Activated T-cell treated with anti-CD3 and anti-CD28 coated beads, Interleukin-2, amount 50 U/mL, for 48 hours (primary cell): ENCODE measurements at places on chromosomes 12 and 14.
A peak's percentile ranks its signal among the peaks of the same experiment; 100 is the strongest.

DNA sequence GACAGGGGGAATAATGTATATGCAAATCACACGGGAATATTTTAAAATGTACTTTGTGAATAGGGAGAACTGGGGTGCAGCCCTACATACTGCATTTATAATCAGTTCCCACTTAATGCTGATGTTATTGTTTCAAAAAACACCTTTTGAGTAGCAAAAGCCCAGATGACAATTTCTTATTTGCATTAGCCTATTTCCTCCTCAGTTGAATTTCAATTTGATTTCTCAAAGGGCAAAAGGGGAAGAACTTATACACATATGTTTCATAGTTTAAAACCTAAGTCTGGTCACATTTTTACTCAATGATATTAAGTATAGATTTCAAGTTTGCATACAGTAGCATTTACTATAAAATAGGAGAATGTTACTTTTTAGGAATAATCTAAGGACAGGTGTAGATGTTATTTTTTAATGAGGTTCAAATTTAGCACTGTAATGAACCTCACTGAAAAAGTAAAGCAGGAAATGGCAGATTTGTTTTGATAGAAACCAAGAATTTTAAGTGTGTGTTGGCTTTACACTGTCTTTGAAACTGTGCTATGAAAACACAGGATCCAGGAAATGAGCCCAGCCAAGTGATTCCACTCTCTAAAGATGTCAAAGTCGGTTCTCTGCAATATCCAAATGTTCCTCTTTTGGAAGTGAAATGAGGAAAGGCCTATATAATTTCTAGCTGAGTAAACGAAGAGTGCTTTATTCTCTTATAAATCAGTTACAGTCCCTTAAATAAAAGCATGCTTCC, 367.4 kb downstream of the BTG1 start:
- DNase-seq = no peak

GRCh38 chr14:71650187-71650755, 282.0 kb upstream of the RGS6 start:
- DNase-seq = no peak

- peak; percentile 64 for DNase-seq
Measured at GRCh38 chr12:128810182-128811127, 13.3 kb downstream of the SLC15A4 start.

DNA sequence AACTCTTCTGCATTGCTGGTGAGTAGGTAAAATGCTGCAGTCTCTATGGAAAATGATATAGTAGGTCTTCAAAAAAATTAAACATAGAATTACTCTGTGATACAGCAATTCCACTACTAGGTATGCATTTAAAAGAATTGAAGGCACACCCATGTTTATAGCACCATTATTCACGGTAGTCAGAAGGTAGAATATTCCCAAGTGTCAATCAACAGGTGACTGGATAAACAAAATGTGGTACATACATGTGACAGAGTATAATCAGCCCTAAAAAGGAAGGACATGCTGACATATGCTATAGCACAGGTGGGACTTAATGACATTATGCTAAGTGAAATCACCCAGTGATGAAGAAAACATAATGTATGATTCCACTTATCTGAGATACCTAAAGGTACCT, 123.3 kb downstream of the CCER1 start:
- DNase-seq = no peak

DNA sequence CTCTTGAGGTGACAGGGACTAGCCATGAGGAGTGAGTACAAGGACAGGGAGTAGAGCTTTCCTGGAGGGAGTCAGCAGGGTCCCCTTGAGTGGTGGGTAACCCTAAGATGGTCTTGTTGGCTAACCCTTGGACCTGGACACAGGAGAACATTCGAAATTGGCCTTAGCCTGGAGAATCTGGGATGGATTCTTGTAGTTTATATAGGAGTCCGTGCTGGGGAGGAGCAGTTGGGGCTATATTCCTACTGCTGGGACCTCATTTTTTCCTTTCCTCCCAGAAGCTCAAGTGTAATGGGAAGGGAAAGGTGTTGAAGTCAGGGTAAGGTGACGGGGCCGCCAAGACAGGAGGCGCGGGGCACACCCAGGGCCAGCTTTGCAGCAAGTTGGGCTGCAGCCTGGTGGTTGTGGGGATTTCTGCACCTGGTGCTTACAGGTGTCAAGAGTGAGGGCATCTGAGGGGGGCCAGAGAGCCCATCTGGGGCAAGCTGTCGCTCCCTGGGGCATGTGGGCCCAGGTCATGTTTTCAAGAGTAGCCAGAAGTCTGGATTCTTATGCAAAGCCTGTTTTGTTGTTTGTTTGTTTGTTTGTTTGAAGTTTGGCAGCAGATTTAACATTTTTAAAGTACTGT, 5.1 kb downstream of the BCL7A start:
- DNase-seq = no peak

GRCh38 chr14:70033116-70033515, 153.9 kb downstream of the SMOC1 start:
- no peak for DNase-seq

DNA sequence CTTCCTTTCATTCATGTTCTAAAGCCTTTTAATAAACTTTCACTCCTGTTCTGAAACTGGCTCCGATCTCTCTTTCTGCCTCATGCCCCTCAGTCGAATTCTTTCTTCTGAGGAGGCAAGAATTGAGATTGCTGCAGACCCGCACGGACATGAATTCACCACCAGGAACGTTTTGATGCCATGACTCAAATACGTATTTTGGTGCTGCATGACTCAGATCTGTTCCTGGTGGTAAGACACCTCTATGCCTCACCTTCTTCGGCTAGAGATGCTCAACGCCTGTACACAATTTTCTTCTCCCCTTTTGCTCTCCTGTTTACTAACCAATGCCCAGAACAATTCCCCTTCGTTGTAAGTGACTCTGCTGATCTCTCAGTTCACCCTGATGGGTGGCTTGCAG, 52.0 kb upstream of the RIMBP2 start:
- no peak for DNase-seq

DNA sequence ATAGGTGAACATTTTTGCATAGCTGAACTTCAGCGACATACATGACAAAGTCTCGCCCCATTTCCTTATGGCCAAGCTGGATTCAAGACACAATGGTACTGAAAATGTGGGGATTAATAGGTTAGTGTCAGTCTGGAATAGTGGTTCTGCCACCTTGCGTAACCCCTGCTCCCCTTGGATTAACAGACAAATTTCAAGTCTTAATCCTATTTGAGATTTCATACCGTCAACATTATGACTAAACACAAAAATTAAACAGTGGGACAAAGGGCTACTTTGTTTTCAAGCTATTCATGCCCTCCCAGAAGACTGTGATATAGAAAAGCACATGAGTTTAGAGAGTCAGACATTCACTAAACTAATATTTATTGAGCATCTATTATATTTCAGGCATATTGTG, 138.9 kb upstream of the HIF1A start:
- DNase-seq = no peak

DNA sequence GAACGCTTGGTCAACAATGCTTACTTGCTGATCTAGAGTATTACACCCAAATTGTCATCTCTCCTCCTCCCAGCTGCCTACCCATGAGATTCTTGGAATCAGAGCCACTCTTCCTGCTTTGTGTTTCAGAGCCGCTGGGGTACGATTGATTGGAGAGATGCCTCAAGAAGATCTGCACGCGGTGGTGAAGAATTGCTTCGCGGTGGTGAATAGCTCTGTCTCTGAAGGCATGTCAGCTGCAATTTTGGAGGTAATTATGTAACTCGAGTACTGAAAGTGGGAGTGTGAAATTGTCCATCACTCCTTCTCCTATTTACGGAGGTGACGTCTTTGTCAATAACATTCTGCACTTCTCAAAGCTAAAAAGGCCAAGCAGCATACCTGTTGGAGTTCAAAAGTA, 93.9 kb downstream of the GLT1D1 start:
- no peak for DNase-seq

- DNase-seq = peak; percentile 91
Measured at GRCh38 chr14:50003213-50004021, 110.5 kb downstream of the ARF6 start.

DNA sequence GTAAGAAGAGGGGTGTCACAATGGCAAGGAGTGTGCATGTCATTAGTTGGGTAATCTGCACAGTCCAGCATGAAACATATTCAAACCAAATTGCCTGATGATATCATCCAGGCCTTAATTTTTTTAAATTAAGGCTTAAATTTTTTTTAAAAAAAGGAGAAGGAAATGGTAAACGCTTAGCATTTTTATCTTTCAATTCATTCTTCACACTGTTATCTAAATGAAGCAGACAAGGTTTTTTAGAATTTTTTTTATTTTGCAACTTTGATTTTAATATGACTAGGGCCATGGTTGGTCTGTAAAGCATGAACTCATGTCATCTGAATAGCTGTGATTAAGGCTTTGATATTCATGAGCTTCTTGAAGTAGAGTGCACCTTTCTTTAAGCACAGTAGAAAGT, 362.5 kb downstream of the SYT1 start:
- no peak for DNase-seq

DNA sequence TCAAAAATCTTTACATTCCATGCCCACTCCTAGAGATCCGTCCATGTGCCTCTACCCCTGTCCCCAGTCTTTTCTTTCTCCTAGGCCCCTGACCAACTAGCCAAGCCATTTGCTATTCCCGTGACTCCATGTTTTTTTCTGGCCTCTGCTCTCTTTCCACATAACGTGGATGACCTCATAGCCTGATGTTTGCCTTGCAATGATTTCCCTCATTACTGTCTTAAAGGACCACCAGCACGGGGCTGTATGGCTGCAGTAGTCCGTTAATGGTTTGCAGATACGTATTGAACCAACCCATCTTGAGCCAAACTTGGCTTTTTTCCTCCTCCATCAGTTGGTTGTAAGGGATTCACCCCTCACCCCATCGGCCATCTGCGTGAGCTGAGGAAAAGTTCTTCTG, 226.0 kb downstream of the PCNX1 start:
- DNase-seq = no peak

GRCh38 chr14:52094546-52095271, 25.9 kb upstream of the NID2 start:
- no peak for DNase-seq

DNA sequence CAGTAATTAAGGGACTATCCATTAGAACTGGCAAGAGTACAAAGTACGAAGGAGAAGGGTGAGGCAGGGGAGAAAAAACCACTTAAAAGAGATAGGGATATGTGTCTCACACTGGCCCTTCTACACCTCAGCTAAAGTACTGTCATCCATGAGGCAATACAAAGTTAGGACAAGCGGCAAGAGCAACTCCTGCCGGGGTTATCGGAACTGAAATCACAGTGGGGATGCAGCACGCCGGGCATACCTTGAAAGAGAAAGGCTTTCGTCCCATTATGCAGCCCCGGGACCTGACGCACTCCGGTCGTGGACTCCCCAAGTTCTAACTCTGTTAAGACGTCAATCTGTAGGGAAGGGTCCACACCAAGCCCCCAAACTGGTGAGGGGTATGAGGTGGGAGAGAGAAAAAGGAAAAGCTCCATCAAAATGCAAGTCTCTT, 1.1 kb downstream of the NELL2 start:
- peak; percentile 57 for DNase-seq

- DNase-seq = no peak
Measured at GRCh38 chr12:537772-538171, 78.0 kb downstream of the B4GALNT3 start.

DNA sequence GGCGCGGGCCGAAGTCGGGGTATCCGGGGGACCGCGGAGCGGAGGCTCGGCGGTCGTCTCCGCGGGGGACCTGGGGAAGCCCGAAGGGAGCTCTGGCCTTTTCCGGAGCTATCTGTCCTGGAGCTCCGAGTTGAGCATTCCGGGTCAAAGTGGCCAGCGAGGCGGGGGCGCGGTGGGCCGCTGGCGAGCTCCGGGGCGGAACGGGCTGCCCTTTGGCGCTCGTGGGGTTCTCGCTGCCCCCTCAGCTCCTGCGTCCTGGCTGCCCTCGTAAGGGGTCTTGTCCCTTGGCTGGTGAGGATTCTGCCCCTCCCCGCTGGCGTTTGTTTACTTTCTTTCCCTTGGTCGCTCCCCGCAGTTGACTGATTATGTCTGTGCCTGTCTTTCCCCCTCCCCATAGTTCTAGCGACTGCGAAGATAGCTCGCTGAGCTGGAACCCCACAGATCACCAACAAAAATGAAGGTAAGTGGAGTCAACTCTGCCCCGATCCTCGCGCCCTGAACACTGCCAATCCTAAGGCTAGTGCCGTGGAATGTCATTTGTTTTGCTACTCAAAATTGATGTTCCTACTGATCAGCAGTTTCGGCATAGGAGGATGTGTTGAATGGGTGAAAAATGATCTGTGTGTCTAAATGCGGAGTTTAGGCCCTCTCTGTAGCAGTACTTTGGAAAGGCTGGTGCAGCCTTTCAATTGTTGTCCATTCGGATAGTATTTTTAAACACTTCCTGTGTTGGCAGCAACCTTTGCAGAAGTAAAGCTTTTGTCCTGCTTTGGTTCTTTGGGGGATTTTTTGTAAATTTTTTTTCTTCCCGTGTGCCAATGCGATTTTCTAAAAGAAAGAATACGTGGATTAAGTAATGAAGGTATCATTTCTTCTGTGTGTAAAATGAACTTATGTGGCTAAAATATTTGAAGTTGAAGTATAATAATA, 1.3 kb downstream of the ARID4A start:
- DNase-seq = peak; percentile 34

DNA sequence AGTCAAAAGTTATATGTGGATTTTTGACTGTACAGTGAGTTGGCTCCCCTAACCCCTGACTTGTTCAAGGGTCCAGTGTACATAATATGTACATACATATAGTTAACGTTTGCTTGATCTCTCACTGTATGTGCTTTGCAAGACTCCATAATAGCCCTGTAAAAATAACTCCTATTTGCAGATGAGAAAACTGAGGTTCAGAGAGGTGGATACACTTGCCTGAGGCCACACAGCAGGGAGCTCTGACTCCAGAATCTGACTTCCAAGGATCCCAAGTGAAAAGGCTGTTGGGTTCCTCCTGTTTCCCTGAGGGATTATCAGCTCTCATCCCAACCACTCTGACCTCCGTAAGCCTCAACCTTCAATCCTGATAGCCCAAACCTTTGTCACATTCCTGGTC, 41.7 kb downstream of the CMKLR1 start:
- no peak for DNase-seq

GRCh38 chr14:100329233-100330006, 6.3 kb downstream of the SLC25A47 start:
- DNase-seq = no peak

DNA sequence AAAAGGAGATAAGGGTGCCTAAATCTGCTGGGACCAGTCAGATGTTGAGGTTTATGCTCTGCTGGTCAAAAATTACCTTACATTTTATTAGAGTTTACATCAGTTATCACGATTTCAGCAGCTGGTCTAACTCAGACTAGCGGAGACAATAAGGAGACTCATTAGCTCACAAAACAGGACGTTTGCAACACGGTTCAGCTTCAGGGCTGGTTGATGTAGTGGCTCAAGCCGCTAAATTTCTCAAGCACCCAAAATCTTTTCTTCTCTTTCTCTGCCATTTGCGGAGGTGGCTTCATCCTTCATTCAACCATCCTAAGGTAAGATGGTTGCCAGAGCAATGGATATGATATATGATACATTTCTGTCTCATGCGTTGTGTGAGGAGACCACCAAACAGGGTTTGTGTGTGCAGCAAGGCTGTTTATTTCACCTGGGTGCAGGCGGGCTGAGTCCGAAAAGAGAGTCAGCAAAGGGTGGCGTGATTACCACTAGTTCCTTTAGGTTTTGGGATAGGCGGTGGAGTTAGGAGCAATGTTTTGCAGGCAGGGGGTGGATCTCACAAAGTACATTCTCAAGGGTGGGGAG, 30.3 kb upstream of the CLIP1 start:
- DNase-seq = peak; percentile 45

GRCh38 chr14:104925855-104926609, 1.4 kb downstream of the PLD4 start:
- no peak for DNase-seq
